RWPE2 (cell line): ENCODE measurements at places on chromosomes 4 and X.

DNA sequence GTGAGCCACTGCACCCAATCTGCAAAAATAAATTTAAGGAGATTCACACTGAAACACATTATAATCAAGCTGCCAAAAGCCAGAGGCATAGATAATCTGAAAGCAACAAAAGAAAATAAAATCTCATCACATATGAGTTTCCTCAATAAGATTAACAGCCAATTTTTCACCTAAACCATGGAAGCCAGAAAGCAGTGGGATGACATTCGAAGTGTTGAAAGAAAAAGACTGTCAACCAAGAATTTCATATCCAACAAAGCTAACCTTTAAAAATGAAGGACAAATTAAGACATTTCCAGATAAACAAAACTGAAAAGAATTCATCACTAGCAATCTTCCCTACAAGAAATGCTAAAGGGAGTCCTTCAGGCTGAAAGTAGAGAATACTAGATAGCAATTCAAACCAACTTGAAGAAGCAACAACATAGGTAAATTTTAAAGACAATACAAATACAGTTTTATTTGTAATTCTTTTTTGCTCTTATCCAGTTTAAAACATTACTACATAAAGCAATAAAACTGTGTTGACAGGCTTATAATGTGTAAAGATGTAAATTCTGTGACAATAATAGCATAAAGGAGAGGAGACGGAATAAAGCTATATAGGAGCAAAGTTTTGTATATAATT, 23.1 kb upstream of the KLHL8 start:
- no peak for DNase-seq

DNA sequence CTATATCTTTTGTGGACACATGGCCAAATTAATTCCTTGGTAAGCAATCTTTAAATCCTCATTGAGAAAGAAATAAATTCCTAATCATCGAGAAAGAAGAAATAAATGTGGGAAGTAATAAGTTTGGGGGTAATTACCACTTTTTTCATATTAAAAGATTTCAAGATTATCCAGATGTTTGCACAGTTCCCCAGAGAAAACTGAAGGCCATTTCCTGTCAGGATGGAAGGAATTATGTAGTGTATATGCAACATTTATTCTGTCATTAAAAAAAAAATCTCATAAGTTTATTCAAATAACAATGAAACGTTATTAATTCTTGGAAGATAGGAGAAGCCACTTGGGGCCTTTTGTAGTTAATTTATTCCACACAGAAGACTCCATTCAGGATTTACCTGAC, 385.6 kb upstream of the NR3C2 start:
- DNase-seq = no peak

DNA sequence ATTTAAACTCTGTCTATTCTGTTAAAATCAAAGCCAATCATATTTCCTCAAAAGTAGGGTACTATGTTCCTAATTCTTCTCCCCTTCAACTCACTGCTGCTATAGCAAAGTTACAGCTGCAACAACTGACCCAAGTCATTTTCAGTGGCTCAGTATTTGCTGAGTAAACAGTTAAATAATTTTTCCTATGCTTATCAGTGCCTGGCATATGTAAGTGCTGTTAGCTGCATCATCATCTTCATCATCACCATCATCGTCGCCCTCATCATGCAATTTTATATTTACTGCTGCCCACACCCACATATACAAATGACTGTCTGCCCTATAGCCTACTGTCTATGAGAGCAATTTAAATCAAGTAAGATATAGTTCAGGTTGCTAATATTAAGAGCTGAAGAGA, 21.9 kb downstream of the COQ2 start:
- DNase-seq = no peak

DNA sequence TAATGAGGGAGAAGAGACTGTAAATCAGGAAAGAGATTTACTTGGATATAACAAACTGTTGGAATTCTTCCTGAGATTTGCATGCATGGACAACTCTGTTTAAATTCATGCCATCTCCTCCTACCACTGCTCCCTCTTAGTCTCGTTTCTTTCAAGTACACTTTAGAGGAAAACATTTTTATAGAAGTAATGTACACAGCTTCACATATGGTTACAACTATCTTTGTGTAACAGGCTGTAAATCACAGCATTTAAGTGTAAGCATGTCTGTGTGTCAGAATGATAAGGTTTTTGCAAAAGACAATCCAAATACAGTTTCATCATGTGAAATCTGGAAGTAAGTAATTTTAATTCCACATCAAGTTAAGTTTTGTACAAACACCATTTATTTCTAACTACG, 21.5 kb upstream of the ENPEP start:
- no peak for DNase-seq

- DNase-seq = no peak
Measured at GRCh38 chr4:124037236-124037635, 640.6 kb downstream of the SPRY1 start.

GRCh38 chrX:96147681-96148080, 537.0 kb upstream of the DIAPH2 start:
- no peak for DNase-seq

DNA sequence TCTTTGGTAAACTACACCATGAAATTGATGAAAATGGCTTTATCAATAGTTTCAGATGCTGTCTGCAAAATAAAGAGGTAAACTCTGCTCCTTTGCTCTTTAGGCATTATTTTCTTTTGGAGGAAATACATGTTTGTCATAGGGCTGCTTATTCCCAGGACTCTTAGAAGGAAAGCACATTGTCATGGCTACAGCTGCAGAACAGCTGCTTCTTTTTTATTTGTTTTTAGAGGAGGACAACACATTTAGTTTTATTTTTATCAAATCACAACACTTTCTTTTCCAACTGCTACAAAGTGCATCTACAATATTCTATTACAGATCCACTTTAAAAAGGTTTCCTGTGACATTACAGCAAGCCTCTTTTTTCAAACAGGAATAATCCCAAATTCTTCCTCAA, 12.7 kb upstream of the HPF1 start:
- no peak for DNase-seq

GRCh38 chr4:158285429-158286216, 75.3 kb downstream of the TMEM144 start:
- DNase-seq = no peak

DNA sequence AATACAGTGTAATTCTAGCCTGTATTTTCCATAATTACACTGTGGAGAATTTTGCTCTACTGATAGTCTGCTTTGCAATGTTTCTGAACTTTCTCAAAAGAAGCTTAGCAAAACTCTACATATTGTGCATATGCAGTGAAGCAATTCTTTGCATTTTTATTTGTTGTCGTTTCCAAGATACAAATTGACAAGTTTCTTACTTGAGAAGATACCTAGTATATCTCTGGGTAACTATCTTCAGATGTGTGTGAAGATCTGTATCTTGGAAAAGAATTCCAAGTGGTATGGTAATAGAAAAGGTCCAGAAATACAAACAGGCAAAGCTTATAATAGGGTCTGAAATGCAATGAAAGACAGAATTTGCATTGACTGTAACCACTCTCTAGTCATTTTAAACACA, 1119.8 kb upstream of the INTU start:
- DNase-seq = no peak

GRCh38 chr4:82780170-82780751, 18.3 kb downstream of the SCD5 start:
- no peak for DNase-seq
